ENCODE measurements at places on chromosomes 7 and 10.
A peak's percentile ranks its signal among the peaks of the same experiment; 100 is the strongest.

DNA sequence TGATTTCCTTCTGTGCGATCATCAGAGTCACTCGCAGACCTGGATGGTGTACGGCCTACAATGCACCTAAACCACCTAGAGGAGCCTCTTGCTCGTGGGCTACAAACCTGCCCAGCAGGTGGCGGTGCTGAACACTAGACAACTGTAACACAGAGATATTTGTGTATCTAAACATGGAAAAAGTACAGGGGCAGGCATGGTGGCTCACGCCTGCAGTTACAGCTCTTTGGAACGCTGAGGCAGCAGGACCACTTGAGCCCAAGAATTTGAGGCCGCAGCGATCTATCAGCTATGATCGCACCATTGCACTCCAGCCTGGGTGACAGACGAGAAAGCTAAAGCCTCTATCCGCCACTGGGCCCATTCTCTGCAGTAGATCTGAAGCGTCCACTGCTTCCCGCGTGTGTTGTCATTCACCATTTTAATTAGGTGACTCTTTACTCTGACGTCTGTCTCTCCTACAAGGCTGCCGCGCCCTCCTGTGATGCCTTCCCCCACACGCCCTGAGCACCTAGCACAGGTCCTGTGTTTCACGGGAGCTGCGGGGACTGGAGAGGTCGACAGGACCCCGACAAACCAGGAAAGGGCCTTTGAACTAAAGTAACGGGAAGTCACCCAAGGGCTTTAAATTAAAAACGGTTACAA is 774 bp downstream of the TUBGCP2 start:
- DNase-seq: peak; percentile 89

- no peak for DNase-seq
Observed at GRCh38 chr7:94250124-94250523, 144.6 kb upstream of the COL1A2 start.

DNA sequence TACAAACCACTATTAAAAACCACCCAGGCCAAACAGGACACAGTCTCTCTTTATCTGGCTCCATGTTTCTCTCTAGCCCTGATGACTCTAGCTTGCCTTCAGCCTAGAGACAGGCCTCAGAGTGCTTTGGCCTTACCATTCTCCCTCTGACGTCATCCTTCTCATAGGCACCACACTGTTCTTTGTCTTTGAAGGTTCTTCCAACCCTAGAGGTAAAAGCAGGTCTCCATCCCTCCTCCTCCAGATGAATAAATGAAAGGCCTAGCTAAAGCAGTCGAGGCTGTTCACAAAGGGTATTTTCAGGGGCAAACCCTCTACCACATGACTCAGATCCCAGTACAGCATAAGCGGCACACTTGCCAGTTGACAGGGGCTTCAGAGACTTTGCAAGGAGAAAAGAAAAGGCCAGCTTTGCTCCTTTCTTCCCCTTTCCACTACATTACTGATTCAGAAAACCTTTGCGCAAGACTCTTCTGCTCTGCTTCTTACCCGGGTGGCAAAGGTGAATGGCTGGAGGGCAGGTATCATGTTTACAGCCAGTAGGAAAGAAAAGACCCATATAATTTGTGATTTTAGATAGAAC is 14.8 kb downstream of the NFE2L3 start:
- DNase-seq: no peak

DNA sequence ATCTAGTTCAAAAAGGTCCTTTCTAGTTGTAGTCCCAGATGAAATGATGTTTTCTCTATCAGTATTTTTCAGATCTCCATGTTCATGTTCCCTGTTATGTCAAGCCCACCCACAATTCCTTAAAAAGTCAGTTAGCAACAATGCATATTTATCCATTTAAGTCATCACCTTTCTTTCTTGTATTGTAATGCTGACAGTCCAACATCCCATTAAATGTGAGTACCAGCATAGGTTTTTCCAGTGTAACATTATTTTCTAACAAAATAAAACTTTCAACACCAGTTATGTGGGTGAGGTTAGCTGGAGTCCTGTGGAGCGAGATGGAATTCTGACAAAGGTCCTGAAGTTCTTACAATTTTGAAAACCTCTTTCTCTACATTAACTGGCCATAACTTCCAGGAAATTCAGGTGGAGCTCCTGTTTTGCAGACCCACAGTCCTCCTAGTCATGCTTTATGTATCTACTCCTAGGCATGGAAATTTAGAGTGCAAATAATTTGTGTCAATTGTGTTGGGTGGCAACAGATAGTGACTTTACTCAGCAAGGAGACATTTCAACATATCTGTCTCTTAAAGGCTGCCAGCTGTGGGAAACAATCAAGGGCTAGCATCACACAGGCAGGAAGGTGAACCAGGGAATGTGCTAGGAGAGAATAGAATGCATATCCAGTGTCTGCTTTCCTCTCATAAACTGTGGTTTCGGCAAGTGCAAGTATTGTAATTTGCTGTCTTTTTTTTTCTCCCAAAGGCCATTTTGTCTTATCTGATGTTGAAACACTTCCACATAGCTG is 162.6 kb downstream of the MTERF1 start:
- no peak for DNase-seq

- DNase-seq: no peak
Observed at GRCh38 chr7:20786779-20787659, at the start of gene SP8. TSS of gene SP8 (minus strand) at chr7:20786886. CDS start at chr7:20786798, 88 bp downstream.

DNA sequence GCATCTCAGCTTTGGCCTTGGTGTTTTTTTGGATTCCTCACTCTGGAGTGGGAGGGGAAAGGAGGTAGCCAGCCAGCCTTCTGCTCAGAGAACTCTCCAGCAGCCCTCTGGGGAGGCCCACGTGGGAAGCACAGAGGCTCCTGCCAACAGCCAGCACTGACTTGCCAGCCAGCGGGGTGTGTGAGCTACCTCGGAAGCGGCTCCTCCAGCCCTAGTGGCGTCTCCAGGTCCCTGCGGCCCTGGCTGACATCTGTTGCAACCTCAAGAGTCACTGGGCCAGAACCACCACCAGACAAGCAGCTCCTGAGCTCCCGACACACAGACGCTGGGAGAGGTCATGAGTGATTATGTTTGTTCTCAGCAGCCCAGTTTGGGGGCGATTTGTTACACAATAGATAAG is 180.2 kb upstream of the FZD8 start:
- DNase-seq: no peak

DNA sequence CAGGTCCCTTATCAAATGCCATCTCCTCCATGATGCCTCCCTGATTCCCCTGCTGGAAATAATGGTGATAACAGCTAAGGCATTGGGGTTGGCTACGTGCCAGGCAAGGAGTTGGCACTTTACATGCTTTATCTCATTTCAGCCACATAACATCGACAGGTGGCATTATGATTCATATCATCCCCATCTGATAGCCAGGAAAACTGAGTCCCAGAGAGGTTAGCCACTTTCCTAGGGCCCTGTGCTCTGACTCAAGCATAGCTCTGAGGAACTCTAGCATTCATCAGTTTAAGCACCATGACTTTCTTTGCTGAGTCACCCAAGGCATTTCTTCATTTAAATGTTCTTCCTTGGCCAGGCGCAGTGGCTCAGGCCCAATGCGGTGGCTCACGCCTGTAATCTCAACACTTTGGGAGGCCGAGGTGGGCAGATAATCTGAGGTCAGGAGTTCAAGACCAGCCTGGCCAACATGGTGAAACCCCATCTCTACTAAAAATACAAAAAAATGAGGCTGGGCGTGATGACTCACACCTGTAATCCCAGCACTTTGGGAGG is 6.6 kb downstream of the LEP start:
- DNase-seq: no peak

GRCh38 chr10:124717911-124718741 is 26.1 kb downstream of the FAM53B start:
- DNase-seq: peak; percentile 85
